ENCODE measurements at places on chromosomes 13 and 19. TPM values are rescaled to one million over a fixed set of nuclear protein-coding genes. Genes with fewer than 3 reads are reported as not detected.

Gene ZNF841
- total RNA-seq: 38.3 TPM

Gene U2AF1L4
- total RNA-seq: 22.9 TPM

Gene IGFL3
- not detected for total RNA-seq

Gene LRRC25
- total RNA-seq: 8.2 TPM

Gene EGLN2
- total RNA-seq: 109 TPM

Gene C13orf46
- total RNA-seq: 3.6 TPM

Gene CYP2A7
- total RNA-seq: not detected

DNA sequence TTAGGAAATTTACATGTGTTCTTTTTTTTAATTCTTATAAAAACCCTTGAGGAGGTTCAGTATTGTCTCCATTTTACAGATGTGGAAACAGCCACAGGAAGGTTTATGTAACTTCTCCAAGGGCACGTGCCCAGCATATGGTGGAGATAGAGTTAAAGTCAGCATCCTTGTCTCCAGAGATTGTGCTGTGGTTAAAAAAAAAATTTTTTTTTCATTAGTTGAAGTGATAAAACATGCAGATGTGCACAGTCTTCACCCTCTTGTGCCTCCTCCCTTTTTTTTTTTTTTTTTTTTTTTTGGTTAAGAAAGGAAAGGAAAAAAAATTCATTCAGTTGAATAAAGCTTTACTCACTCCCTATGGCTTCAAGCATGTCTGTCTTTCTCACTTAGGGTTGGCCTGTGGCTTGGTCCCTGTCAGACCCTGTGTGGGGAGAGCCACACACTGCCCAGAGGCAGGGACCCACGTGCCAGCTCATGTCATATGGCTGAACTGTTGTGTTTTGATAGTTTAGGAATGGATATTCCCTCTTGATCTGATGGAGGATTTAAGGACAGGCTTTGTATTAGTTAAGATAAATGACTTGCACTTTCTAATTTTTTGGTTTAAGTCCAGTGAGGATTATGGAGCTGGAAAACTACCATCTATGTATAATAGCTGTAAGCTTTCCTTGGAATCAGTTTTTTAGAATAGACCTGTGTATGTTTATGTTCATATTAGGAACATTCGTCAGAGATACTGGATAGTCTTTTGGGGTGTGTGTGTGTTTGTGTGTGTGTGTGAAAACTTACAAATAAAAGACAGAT lies 19.3 kb downstream of the RNASEH2B start:
- no peak for DNase-seq

- no peak for DNase-seq
Measured at GRCh38 chr13:43515531-43515930, 271.2 kb downstream of the ENOX1 start.

DNA sequence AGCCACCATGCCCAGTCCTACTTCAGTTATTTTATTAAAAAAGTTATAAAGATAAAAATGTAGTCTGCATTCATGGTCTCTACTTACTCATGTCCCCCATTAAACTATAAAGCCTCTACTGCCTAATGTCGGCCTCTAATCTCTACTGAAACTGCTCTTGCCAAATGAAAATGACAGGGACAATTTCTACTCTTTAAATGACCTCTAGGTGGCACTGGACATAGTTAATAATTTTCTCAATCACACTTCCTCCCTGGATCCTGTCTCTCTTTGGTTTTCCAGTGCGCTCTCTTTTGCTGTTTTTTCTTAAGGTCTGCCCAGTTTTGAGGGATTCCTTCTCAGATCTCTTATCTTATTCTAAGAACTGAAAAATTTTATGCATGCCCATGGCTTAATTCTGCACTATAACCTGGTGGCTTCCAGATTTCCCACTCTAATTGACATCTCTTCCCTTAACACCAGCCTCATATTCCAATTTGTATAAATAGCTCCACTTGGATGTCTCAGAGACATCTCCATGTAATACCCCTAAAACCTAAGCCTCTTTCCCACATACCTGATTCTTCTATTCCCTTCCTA lies 54.3 kb downstream of the MTMR6 start:
- no peak for DNase-seq

GRCh38 chr13:36412736-36413135 lies 19.6 kb upstream of the CCNA1 start:
- no peak for DNase-seq

DNA sequence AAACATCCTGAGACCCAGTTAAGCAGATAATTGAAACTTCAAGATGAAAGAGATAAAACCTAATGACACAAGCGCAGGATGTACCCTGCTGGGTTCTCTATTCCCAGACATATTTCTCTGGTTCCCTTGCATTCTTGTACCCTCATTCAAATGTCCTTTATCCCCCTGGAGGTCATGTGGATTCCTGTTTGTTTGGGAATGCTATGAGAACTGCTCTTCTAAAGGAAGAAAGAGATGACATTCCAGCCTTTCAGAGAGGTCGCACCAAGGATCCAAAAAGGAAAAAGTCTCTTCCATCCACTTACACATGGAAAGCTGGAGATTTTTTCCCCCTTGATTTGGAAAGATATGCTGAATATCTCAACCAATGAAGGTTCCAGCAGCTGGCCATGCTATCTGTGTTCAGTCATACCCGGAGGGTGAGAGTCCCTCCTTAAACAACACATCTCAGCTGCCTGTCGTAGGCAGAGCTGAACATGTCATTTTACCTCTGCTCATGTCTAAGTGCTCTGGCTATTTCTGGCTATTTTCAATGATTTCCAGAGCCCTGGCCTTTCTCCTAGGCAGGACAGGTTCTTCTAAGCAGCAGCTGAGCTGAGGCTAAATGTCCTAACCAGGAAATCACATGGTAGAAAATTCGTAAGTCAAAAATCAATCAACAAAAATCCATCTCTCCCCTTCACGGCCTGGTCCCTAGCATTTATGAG lies 52.5 kb downstream of the C13orf42 start:
- DNase-seq: no peak
